ENCODE measurements at places on chromosomes 12 and 14. TPM values are rescaled to one million over a fixed set of nuclear protein-coding genes. Genes with fewer than 3 reads are reported as not detected.

CMA1 gene
- total RNA-seq = not detected

DNA sequence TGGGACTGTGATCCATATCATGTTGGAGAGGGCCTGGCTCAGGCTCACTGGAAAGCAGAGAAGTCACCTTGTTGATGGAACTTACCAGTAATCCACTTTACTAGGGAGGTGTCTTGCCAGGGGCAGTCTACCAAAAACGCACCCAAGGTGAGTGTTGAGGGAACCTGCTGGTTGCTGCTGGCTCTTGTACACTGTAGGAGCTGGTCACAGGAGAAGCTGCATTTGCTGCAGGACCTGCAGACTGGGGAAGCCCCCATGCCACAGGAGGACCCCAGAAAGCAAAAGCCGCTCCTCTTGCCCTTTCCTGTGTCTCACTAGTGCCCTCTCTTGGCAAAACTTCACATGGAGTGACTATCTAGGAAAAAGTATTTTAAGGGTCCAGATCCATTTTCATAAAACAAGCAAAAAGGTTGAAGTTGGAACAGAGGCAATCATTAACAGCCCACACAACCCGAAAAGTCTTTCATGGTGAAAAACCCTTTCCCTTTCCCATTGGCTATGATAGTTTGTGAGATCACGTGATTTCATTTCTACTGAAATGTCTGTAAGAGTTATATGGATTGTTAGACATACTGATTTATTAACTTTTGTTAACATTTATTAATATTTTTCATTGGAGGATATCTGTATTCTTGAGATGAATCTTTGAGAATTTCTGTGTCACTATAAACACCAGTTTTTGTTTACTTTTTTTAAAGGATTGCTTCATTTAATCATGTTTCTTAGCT, 59.2 kb downstream of the RASSF8 start:
- peak; percentile 60 for DNase-seq

FGD4 gene
- total RNA-seq = 9.2 TPM

DNA sequence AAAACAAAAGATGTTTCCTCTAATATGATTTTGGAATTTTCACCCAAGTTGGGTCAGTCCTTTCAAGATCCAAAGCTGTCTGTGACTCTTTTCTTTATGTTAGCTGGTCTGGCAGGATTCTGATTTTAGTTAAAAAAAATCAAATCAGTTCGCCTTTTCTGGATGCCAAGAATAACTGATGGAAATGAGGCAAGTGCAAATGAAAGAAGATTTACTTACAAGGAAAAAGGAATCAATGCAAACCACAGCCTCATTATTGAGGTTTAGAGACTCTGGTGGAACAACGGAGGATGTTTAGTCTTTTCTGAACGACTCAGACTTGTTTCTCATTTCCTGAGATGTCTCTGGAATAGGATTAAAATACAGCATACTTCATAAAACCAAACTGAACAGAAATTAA, 117.0 kb upstream of the DYRK2 start:
- no peak for DNase-seq

DNA sequence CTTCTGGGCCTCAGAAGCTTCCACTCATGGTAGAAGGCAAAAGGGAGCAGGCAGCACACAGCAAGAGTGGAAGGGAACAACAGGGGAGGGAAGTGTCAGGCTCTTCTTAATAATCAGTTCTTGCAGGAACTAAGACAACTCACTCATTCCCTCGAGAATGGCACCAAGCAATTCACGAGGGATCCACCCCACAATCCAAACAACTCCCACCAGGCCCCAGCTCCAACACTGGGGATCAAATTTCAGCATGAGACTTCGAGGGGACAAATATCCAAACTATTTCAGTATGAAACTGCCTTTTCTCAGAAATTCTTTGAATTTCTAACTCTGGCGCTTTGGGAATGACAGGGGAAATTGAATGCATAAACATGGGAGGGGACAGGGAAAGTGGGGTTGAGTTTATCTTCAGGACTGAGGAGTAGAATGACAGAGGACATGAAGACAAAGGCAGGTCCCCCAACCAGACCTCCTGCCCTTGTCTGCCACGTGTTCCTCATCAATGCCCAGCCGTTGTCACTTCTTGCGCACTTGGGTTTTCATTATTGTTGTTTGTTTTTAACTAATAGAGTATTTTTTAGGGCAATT, 24.6 kb upstream of the APOF start:
- DNase-seq = no peak

DNA sequence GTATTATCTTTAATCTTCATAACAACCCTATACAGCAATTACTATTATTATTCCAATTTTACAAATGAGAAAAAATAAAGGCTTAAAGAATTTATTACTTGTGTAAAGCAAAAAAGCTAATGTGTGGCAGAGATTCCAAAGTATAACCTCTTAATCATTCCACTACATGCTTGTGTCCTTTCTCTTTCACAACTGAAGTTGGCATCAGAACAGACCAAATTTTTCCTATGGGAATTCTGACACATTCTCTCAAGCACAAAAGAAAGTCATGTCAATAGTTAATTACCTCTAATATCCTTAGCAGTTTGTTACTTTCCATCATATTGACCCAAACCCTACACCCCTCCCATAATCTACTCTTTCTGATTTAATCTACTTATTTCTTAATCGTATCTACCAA, 86.7 kb downstream of the BCL2L14 start:
- no peak for DNase-seq

GRCh38 chr12:94205822-94206221, 57.4 kb downstream of the PLXNC1 start:
- no peak for DNase-seq

WNT5B gene
- total RNA-seq = 0.51 TPM

RNF212B gene
- total RNA-seq = not detected

DNA sequence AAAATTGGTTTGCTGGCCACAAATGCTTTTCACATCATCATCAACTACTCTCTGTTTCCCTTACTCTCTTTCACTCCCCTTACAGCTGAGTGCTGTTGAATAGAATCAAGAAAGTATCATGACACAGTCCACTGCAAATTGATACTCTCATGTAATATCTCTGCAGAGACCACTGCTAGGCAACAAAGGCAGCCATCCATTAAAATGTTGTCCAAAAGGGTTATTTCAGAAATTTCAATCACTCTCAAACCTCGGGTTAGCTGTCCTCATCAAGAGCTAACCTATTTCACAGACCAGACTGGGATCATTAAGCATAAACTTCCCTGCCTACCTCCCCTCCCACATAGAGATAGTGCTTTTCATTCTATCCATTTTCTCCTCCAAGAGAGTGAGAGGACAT, 186.7 kb downstream of the PLCZ1 start:
- DNase-seq = no peak

DNA sequence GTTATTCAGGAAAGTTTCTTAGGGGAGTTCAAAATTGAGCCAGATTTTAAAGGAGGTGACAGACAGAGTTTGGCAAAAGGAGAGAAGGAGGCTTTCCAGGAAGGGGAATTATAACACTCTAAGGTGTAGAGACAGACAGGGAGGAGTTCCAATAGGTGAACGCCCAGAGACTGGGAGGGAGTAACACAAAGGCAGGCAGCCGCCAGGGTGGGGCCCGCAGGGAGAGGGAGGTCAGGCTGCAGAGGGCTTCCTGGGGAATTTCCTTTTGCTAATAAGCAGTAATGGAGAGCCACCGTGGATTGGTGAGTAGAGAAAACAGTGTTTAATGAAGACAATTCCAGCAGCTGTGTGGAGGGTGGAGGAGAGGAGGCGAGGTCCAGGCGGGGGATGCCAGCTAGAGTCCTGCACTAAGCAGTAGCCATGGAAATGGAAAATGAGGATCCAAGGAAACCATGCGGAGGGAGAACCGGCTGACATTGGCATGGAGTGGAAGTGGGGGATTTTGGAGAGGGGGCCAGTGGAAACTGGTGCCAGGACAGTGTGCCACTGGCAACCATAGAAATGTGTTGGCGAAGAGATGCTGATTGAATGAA, 22.2 kb downstream of the GRIN2B start:
- no peak for DNase-seq

DNA sequence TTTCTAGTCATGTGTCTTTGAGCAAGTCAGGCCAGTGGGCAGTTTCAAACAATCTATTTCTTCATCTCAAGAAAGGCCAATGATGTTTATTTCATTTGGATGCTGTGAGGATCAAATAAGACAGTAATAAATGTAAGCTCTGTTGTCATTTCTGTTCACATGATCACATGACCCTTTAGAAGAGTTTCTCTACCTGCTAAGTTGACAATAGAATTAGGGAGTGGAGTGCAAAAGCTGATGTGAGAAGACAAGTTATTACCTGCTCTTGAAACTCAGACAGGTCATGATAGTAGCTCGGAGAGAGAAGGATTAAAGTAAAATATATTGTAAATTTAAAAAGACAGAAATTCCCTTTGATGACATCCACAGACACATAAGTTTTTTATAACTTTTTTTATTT, 37.3 kb upstream of the DCN start:
- no peak for DNase-seq

- no peak for DNase-seq
Observed at GRCh38 chr14:88195676-88196075, 127.4 kb downstream of the KCNK10 start.

FOXN3 gene
- total RNA-seq = 26.0 TPM

DNA sequence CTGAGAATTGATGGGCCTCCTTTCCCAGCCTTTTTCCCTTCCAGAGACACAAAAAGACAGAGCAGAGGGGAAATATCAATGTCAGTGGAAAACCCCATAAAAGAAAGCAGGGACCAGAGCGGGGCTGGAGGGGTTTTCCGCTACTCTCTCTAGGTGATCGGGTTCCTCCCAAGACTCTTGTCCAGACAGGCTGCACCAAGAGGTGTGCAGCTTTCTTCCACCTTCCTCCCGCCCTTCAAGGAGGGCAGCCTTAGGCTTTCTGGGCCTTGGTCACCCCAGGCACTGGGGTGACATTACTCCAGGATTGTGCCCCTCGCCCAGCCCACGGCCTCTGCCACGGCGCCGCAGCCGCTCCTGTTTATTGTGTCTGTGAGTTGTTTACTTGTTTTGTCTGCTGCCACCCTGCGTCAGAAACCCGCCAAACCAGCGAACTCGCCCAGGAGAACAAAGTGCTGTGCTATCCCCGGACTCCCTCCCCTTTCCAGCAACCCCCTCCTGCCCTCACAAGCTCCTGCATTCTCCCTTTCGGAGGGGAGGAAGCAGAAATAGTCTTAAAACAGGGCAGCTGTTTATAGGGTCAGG, 6.7 kb upstream of the HOXC6 start:
- DNase-seq = no peak

DNA sequence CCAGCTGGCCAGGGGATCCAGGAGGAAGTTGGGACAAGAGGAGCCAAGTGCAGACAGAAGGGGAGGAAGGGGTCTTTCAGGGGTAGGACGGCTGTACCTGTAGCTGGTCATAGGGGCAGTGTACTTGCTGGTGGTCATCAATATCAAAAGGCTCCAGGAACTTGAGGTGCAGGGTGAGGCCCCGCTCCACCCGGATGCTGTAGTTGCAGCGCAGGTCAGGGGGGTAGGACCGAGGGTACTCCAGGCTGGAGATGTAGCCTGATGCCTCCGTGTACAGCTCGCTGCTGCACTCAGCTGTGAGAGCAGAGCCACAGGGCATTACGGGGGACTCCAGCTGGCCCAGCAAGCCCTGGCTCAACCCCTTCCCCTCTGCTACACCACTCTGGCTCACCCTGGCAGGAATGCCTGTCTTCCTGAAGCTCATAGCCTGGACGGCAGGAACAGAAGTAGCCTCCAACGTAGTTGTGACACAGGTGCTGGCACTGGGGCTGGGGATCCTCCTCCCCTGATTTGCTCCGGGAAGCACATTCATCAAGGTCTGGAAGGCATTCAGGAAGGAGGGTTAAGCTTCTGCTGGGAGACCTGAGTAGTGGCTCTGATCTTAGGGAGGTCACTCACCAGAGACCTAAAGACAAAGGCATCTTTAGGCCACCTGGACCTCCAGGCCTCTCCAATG, 2.9 kb downstream of the C1R start:
- no peak for DNase-seq

DNA sequence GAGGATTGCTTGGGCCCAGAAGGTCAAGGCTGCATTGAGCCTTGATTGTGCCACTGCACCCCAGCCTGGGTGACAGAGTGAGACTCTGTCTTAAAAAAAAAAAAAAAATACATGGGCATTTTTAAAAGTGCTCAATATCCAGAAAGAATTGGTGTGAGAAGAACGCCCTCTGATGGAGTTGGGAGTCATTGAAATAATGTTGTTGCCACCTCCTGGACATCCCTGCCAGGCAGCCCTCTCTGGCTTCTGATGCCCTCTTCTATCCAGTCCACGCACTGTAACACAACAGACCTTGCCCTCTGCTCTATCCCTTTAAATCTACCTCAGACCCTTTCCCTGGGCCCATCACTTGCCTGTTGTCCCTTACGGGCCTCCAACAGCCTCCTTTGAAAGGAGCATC, 4.9 kb downstream of the PTGDR start:
- no peak for DNase-seq

KIF5A gene
- total RNA-seq = under 0.01 TPM

DNA sequence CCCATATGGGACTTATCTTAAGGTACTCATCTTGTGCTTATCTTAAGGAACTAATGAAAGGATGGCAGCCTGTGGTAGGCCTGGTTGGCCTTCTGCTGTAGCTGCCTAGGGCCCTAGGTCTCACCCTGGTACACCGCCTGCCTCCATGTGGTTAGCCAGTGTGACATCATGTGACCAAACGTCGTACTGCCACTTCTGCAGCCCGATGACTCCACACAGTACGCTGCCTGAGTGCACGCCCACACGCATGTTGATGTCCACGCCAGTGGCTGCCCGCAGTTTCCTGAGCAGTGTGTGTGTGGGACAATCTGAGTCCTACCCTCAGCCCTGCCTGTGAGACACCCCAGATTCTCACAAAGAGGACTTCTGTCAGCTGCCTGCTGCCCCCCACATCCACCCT, 5.1 kb downstream of the ADCY4 start:
- DNase-seq = no peak

DNA sequence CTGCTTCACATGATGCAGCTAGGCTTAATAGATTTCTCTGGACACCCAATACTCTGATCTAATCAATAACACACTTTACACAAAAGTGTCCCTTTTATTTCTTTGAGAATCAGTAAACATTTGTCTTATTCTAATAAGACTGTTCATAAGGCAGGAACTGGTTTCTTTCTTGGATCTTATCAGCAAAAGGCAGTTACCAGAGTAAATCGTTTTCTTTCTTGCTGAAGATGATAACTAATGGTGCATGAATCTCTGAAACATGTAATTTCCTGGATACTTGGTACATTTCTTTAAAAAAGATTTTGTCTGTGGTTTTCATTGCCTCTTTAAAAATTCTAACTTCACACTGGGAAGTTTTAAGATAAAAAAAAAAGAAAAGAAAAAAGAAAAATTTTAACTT, 39.6 kb downstream of the WIF1 start:
- no peak for DNase-seq

SYNDIG1L gene
- not detected for total RNA-seq

Measured in dermis microvascular lymphatic vessel endothelial cell (primary cell).